ENCODE measurements at places on chromosomes 4 and X.

GRCh38 chr4:26130173-26130572 lies 190.6 kb upstream of the RBPJ start:
- no peak for DNase-seq

DNA sequence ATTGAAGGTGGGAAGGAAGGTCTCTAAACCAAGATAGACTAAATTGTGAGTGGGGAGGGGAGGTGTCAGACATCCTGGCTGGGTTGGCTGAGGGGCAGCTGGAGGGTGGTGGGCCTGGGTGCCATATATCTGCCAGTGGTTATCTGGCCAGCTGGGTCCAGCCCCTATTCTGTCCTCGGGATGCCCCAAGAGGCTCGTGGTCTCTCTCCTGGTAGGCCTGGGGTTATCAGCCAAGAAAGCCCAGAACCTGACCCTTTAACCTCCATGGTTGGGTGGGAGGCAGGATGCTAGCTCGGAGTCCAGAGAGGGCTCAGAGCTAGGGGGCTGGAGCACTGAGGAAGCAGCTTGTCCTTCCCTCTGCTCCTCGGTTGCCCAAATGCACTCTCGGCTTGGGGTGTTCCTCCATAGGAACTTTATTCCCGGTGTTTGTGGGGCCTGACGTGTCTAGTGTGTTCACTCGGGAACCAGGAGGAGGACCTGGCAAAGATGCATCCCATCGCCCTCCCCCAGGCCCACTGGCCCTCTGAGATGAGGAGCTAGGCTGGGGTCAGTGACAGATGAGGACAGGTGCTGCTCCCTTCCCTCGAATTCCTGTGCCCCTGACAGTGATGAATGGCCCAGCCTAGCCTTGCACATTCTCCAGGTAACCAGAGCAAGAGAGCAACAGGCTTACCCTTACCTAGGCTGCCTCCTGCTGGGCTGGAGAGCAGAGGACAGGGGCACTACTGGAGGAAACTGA lies 5.2 kb upstream of the EFNB1 start:
- no peak for DNase-seq

DNA sequence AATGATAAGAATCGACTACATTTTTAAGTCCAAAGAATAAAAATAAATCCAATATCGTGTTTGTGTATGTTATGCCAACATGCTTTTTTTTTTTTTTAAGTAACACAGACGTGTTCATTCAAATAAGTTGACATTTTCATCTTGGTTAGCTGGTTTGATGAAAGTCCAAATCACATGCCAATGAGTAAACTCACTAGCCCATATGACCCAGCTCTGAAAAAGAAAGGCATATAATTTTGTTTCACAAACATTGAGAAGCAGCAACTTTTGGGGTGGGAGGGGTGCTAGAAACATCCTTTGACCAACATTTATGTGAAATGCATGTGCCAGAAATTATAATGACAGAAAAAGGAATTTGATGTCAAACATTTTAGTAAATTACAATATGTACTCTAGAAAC lies 61.6 kb upstream of the SPP1 start:
- no peak for DNase-seq

GRCh38 chr4:26238426-26238777 lies 82.4 kb upstream of the RBPJ start:
- no peak for DNase-seq

GRCh38 chr4:89129080-89129640 lies 17.8 kb downstream of the TIGD2 start:
- DNase-seq, result no peak

DNA sequence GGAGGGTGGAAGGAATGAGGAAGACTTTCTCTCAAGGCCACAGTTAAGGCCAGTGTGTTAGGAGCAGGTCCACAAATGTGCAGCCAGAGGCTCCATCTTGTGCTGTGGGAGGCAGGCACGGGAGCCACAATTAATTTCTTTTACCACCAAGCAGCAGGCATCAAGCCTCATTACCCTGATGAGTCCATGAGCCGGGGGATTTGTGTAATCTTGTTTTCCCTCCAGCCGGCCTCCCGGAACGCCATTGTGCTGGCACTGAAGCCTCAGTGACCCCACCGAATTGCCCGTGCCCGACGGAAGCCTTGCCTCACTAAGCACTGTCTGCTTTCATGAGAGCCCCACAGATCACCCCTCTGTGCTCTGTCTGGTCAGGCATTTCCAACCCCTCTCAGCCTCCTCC lies 154.7 kb upstream of the STX18 start:
- no peak for DNase-seq

DNA sequence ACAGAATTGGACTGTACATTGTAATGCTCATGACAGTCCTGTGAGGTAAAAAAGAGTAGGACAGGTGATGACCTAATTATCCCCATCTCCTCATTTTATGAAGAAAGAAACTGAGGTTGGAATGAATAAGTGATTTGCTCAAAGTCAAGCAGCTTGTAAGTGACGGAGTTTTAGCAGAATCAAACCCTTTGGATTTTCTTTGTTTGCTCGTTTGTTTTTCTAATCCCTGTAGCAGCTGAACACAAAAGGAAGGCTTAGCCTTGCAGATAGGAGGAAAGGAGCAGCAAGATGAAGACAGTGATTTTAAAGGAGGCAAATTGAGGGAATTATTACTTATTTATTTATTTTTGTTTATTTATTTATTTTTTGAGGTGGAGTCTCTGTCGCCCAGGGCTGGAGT lies 528.4 kb upstream of the AMOT start:
- DNase-seq, result no peak

DNA sequence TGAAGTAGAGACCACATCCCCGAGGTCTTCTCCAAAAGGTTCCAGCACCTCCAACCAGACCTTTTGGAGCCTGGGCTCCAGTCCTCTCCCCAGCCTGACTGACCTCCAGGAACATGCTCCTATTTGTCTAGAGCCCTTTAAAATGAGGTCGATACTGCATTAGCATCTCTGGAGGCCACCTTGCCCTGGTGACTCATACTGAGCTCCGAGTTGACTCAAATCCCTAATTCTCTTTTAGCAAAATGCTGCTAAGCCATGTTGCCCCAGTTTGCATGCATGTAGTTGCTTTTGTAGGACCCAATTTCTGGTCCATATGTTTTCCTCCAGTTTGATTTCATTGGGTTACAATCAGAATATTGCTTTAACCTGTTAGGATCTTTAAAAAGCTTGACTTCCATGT lies 43.5 kb upstream of the CITED1 start:
- DNase-seq, result no peak

- no peak for DNase-seq
These were observed 213.3 kb downstream of the GLUD2 start for GRCh38 chrX:121260596-121261240.

DNA sequence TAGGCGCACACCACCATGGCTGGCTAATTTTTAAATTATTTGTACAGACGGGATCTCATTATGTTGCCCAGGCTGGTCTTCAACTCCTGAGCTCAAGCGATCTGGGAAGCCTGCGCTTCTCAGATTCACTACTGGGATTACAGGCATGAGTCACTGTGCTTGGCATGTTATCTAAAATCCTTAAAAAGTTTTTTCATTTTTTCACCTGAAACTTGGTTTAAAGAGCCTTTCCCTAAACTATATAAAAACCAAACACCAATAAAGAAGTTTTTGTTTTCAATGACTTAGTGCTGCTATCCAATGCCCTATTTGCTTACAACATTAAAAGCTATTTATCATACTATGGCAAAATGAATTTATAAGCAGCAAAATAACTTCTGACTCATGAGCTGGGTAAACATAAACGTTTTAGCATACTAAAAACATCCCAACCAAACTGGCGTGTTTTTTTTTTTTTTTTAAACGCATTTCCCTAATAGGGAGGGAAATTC lies 127.8 kb downstream of the UBE2K start:
- DNase-seq, result no peak

GRCh38 chr4:126727461-126727860 lies 905.3 kb upstream of the INTU start:
- no peak for DNase-seq

DNA sequence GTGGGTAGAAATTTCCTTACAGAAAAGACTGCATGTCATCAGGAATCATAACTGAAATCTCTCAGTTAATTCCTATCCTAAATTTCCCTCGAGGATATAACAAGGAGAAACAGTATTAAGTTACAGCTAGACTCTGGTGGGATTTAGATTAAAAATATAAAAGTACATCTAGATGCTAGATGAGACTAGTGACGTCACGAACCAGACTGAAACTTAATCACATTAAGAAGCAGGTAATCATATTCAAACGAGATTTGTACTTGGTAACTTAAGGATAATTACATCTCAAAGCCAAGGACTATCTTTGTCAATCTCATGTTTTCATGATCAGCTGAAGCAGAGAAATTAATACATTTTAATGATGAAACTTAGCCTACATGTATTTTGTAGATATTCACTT lies 130.6 kb downstream of the MTNR1A start:
- no peak for DNase-seq

DNA sequence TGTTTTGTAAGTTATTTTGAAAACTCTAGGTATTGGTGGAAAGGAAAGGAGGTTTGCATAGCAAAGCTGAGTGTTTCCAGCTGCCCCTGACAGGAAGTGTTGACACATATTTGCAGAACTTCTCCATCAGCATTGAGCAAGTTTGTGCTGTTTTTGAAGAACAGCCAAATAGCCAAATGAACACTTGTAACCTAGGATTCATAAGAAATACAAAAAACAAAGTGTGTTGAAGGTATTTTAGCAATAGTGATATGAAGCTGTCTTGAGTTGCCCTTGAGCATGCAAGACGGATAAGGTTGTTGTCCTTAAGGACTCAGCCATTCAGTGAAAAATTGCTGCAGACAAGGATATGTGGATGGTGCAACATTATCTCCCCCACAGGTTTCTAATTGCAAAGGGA lies 68.3 kb upstream of the PGM2 start:
- no peak for DNase-seq

GRCh38 chr4:101464596-101464995 lies 117.3 kb upstream of the PPP3CA start:
- DNase-seq, result no peak

GRCh38 chr4:3299976-3300671 lies 7.3 kb downstream of the RGS12 start:
- no peak for DNase-seq

GRCh38 chr4:109708990-109709389 lies 5.7 kb upstream of the CASP6 start:
- no peak for DNase-seq

- no peak for DNase-seq
These were observed 5.0 kb downstream of the ARHGAP4 start for GRCh38 chrX:153921070-153921469.

GRCh38 chrX:31563792-31564191 lies 492.0 kb upstream of the FTHL17 start:
- DNase-seq, result no peak

DNA sequence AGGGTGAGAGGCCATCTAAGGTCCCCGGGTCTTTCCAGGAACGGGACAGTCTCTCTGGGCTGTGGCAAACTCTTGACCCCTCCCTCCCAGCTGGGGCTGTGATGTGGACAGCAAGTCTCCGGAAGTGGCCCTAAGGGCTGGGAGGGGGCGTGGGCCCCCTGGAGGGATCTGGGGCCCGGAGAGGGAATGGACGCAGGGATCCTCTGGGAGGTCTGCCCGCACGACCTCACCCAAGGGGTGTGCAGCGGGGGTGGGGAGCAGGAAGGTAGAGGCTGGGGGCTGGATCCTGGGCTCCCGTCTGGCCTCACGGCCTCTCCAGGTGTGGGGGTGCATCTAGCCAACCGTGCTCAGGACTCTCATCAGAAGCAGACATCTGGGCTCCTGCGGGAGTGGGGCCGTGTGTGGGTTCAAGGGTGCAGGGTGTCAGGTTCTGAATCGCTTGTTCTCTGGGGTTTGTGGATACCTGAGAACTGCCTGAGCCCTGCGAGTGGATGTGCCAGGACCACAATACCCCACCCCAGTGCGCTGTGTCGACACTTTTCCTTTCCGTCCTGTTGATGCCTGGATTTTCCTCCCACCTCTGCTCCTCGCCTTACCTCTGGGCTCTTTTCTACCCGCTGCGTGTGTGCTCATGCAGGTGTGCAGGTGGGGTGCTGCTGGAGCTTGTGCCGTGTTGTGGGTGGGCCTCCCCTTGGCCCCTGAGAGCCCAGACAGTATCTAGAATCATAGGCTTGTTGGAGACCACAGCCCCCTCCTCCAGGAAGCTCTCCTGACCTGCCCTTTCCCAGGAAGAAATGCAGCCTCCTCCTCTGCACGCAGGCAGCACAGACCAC lies 915 bp downstream of the CPZ start:
- no peak for DNase-seq

GRCh38 chr4:33658971-33659370 lies 2585.3 kb downstream of the ARAP2 start:
- no peak for DNase-seq

DNA sequence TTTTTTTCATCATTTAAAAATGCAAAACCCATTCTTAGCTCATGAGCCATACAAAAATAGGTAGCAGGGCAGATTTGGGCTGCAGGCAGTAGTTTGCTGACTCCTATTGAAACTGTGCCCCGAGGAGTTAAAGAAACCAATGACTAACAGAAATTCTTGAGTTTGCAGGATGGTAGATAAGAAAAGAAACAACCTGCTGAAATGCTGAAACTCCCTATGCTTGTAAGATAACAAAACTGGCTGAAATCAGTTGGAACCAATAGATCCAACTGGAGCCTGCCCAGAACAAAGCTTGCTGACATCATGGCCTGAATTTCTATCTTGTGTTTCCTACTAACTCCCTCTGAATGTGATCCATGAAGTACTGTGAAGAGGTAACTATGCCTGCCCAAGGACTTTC lies 68.6 kb downstream of the ANOS1 start:
- no peak for DNase-seq

DNA sequence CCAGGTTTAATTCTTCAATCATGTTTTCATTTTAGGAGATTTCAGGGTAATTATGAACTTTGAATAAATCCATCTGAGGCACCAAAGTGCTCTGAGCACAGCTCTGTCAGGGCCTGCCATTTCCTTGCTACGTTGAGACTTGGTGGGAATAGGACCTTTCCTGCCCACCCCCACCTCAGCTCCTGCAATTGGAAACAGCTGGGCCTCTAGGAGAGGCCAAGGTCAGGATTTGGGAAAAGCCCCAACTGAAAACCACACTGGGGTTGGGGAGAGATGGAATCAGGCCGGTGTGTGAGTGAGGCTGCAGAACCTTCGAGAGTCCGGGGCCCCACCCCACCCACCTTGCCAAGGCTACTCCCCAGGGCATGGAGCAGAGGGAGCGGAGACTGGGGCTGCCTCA lies 212.7 kb upstream of the BCOR start:
- no peak for DNase-seq

- DNase-seq, result no peak
These were observed 383.5 kb downstream of the KLHL4 start for GRCh38 chrX:87901060-87901459.

DNA sequence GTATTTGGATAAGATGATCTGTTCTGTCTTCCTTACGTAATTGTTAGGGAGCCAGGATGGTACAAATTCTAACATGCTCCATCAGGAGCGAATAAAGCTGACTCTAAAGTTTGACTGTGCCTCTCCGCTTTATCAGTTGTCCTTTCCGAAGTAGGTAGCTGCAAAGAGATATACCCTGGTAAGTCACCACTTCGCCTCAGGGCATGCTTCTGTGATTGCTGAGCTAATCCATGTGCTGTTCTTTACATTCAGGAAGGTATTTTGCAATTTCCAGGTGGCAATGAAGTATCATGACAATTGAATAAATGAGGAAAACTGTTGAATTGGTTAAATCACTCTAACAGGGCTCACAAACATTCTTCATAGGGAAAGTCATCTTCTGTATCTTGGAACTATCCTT lies 38.9 kb downstream of the KIT start:
- DNase-seq, result no peak

- DNase-seq, result no peak
These were observed 77.5 kb downstream of the ENOX2 start for GRCh38 chrX:130825525-130825924.

- no peak for DNase-seq
These were observed 515.0 kb upstream of the FAT1 start for GRCh38 chr4:187238646-187239045.

Measured in stimulated activated CD4-positive, alpha-beta T cell treated with anti-CD3 and anti-CD28 coated beads, TNF-alpha, amount 100 ng/mL, for 4 hours (primary cell).